ENCODE measurements at places on chromosomes 5 and 9. TPM values are rescaled to one million over a fixed set of nuclear protein-coding genes. Genes with fewer than 3 reads are reported as not detected.

ANKH gene
- total RNA-seq, result 15.4 TPM

DNA sequence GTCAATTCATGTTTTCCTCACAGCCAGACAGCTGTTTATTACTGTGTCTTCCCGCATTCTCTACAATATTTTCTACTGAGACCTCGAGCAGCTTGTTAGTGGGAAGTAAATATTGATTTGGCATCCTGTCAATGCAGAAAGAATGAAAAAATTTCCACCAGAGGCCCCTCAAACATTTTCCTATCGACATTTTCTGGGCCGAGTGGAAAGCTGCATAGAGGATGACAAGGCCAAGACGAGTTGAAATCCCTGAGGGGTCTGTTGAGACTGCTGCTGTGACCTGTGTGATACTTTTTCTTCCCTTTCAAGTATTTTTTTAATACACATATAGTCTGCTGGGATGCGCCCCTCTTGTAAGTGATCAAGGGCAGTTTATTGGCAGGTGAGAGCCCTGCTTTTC is 91.4 kb upstream of the SH3GL2 start:
- H3K27me3 ChIP-seq, result no peaks in the 10 kb centered on the region
- H3K4me3 ChIP-seq, result no peak overlapping the region
- H3K27ac ChIP-seq, result no peak overlapping the region
- DNase-seq, result peak; percentile 62

ISOC1 gene
- total RNA-seq, result 18.1 TPM

DNA sequence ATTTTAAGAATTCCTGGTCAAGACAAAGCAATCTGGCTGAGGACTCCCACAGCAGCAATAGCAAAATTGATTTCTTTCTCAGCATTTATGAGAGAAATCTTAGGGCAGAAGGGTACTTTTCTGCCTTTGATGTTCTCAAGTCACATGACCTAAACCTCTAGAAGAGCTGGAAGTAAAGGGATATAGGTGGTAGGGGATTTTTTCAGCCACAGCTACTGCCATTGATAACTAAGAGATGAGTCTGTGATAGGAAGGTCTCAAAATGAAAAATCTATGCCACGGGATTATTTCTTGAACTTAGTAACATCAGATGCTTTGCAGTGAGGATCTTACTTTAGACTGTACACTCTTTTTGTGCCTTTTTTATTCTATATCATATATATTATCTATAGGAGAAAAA is 35.6 kb downstream of the IL6ST start:
- peaks cover 36% of the 10 kb centered on the region for H3K36me3 ChIP-seq
- H3K4me3 ChIP-seq, result no peak overlapping the region
- H3K27me3 ChIP-seq, result no peaks in the 10 kb centered on the region
- no peak for DNase-seq
- no peaks in the 10 kb centered on the region for H3K4me1 ChIP-seq

DNA sequence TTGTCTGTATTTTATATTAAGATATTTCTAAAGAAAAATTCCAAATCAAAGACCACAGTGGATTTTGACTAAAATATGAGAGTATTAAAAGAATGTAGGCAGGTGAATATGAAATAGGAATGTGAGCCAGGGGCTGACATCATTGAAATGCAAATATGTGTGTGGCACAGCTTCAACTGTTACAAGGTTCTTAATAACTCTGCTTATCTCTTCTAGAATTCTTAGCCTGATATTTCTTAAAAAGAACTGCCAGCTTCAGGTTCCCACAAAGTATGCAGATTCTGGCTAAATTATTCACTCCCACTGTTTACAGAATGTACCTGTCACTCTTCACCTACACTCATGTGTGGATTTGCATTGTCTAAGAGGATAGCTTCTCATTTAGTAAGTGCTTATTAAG is 274.4 kb downstream of the DIRAS2 start:
- H3K27me3 ChIP-seq, result peaks cover 4% of the 10 kb centered on the region
- H3K4me1 ChIP-seq, result no peaks in the 10 kb centered on the region
- no peak overlapping the region for H3K27ac ChIP-seq
- no peaks in the 10 kb centered on the region for H3K36me3 ChIP-seq
- H3K4me3 ChIP-seq, result no peak overlapping the region
- no peak for DNase-seq

DNA sequence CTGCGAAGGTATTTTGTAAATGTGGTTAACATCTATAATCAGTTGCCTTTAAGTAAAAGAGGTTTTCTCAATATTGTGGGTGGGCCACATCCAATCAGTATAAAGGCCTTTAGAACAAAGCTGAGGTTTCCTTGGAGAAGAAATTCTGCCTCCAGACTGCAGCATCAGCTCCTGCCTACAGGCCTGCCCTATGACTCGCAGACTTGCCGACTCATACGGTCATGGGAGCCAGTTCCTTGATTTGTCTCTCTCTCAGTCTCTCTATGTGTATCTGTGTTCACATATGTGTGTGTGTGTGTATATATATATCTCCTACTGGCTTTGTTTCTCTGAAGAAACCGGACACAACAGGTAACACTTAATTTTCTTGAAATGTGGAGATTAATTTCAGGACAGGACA is 45.3 kb downstream of the SLC36A1 start:
- peak; percentile 45 for DNase-seq
- H3K27ac ChIP-seq, result no peak overlapping the region
- no peaks in the 10 kb centered on the region for H3K27me3 ChIP-seq

KLHL9 gene
- total RNA-seq, result 22.5 TPM

- no peaks in the 10 kb centered on the region for H3K36me3 ChIP-seq
- peak; percentile 52 for DNase-seq
- H3K27me3 ChIP-seq, result no peaks in the 10 kb centered on the region
Measured at GRCh38 chr9:70020991-70021571, 22.6 kb upstream of the MAMDC2 start.

GRCh38 chr5:138138949-138139780 is at the start of gene NME5:
Gene NME5 (minus strand): TSS chr5:138139428. CDS start chr5:138138780, 648 bp downstream.
- DNase-seq, result peak; percentile 74
- H3K4me1 ChIP-seq, result peaks cover 3% of the 10 kb centered on the region
- H3K36me3 ChIP-seq, result no peaks in the 10 kb centered on the region
- H3K27ac ChIP-seq, result no peak within 1 kb of the TSS

GRCh38 chr9:17580119-17580518 is 1.3 kb downstream of the SH3GL2 start:
- peaks cover 32% of the 10 kb centered on the region for H3K27me3 ChIP-seq
- H3K36me3 ChIP-seq, result no peaks in the 10 kb centered on the region
- H3K4me3 ChIP-seq, result no peak overlapping the region

DNA sequence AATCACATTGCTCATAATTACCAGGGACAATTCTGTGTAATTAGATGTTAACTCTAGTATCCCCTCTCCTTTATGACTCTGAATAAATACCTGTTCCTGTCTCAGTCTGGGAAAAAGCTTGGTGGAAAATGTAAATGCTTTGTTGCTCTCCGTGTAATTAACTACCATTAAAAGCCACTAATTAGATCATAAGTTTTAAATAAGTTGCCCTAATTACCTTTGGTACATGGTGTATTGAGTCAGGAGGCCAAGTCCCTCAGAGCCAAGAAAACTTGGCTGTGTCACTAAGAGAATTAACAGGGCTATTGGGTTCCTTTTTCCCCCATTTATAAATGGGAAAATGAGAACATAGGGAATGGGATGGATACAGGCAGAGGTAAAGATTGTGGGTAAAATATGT is 617.6 kb downstream of the TLR4 start:
- no peaks in the 10 kb centered on the region for H3K4me1 ChIP-seq
- DNase-seq, result no peak
- H3K4me3 ChIP-seq, result no peak overlapping the region
- H3K27ac ChIP-seq, result no peak overlapping the region

Data from muscle of leg (tissue), 16 donors.